Placental pericyte (primary cell): ENCODE measurements at places on chromosomes 6 and 20. TPM values are rescaled to one million over a fixed set of nuclear protein-coding genes. Genes with fewer than 3 reads are reported as not detected.

Gene SLC35D3
- total RNA-seq = 0.14 TPM in 1 of 2 replicates, not detected in the other

Gene HLA-F
- total RNA-seq = 3.1 and 14.7 TPM in 2 replicates

Gene MRAP2
- not detected in 2 replicates for total RNA-seq

Gene CCN5
- total RNA-seq = 0.29 and 1.3 TPM in 2 replicates

Gene UST
- 14.9 and 18.4 TPM in 2 replicates for total RNA-seq

Gene CTCFL
- under 0.01 TPM in 1 of 2 replicates, not detected in the other for total RNA-seq
